NCI-H2029 (cell line): ENCODE measurements at places on chromosomes 16 and 17.
A peak's percentile ranks its signal among the peaks of the same experiment; 100 is the strongest.

GRCh38 chr17:76280650-76281049 lies 15.5 kb downstream of the UBALD2 start:
- DNase-seq = no peak

DNA sequence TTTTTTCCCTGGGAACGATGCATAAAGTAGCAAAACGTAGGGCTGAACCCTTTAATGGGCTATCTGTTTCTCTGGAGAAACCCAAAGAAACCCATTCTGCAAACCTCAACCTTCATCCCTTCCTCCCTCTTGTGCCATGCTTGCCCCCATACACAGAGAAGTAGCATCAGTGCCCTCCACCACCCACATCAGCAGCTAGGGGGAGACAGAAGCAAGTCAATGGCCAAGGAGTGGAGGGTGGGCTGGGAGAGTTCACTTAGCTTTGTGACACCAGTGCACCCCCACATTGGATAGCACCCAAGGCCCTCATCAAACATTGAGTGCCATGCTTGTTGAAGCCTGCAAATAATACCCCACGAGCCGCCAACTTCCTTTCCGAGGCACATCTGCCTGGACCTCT lies 282.4 kb downstream of the ABCC12 start:
- no peak for DNase-seq

- DNase-seq = no peak
Observed at GRCh38 chr17:72915625-72916081, 176.8 kb downstream of the SLC39A11 start.

GRCh38 chr16:64964126-64964540 lies 157.7 kb downstream of the CDH11 start:
- no peak for DNase-seq

DNA sequence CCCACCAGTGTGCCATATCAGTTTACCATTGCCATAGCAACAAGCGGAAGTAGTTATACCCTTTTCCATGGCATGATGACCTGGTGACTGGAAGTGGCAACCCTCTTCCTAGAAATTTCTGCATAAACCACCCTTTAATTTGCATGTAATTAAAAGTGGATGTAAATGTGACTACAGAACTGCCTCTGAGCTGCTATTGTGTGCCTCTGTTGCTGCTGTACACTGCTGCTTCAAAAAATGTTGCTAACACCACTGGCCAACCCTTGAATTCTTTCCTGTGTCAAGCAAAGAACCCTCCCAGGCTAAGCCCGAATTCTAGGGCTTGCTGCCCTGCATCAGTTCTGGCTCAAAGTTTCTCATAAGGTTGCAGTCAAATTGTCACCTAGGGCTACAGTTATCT lies 12.9 kb upstream of the MED13 start:
- DNase-seq = no peak

DNA sequence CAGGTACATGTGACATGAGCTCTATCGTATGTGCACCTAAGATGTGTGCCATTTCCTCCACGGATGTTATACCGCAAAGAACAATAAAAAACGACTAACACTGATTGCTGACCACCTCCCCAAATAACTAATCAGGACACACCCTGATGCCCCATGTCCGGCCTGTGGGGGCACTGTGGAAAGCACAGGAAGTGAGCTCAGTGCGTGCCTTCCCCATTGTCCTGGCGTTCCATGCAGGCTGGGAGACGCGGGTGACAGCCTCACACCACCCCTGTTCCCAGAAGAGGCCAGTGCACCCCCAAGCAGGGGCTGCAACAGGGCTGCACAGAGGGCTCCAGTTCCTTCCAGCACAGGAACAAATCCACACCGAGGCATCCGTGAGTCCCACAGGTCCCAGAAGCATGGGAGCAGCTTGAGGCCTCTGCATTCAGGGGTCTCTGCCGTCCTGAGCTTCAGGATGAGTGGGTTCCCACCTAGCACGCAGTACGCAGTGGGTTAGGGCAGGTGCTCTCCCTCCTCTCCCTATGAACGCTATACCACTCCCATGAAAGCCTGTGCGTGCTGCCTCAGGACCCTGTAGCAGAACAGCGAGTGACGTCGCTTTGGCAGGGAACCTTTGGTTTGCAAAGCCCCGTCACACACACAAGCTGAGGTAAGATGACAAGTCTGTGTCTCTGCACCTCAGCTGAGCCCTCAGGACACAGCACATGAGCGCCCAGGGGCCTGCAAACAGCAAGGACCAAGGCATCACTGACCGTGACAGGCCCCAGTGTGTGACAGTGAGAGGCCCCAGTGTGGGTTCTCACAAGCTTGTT lies 117.7 kb downstream of the ZNF778 start:
- DNase-seq = no peak

DNA sequence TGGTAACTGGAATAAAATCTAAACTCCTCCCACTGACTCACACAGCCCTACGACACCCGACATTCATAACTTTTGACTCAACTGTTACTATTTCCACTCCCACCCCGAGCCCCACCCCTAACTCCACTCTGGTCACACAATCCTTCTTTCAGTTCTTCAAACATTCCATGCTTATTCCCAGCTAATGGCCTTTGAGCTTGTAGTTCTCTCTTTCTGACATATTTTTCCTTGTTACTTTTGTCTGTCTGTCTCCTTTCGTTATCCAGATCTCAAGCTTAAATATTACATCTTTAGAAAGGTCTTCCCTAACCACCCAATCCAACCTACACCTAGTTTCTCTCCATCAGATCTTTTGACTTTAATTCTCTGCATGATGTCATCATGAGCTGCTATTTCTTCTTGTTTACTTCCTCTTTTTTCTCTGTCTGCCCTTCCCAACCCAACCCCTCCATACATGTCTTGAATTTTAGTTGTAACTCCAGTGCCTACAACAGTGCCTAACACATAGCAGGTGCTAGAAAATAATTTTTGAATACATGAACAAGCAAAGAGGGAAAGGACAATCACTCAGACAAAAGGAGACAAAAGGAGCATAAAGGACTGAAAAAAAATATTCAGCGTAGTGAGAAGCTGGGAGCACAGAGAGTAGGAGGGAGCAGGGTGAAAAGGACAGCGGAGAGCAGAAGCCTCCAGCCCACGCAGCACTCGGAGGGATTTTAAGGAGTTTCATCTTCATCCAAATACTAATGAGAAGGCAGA lies 65.2 kb upstream of the SMIM36 start:
- DNase-seq = no peak

DNA sequence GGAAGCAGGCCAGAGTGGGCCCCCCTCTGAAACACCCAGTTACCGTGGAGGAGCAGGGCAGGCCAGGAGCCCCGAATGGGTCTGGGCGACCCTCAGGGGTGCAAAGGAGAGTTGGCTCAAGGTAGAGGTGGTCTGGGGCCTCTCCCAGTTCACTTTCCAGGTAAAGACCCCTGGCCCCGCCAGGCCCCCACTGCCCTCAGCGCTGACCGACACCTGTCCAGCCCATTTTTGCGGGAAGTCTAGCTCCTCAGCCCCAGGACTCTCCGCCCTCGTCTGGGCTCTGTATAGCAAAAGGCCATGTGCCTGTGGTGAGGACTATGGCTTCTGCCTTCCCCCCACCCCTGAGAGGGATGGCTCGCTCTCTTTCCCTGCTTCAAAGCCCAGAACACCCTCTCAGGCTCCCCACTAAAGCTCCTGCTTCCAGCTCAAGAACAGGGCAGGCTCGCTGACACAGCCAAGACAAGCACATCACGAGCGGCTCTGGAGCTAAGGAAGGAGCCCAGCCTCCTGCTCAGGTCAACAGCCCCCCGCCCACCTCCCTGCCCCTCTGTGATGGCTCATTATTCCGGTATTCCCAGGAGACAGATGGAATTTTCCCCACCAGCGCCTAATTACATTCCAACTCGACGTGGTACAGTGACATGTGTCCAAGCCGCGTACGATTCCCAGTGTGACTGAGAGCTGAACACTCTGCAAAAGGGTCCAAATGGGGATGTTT lies 59.4 kb downstream of the RTN4RL1 start:
- DNase-seq = no peak

DNA sequence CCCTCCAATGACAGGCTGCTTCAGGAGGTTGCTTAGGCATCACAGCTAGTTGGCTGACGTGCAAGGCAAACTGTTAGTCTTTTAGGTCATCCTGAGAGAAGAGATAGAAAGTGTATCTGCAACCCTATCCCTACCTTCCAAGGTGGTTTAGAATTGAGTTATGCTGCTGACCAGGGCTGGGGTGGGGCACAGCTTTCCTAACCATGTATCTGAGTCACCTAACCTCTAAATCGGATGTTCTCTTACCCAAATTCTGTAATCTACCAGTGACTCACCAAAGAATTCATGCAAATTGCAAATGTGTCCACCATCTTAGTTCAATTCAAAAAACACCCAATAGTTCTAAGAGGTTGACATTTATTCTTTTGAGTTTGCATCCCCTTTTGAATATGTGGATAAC lies 107.2 kb upstream of the DYNLRB2 start:
- no peak for DNase-seq

DNA sequence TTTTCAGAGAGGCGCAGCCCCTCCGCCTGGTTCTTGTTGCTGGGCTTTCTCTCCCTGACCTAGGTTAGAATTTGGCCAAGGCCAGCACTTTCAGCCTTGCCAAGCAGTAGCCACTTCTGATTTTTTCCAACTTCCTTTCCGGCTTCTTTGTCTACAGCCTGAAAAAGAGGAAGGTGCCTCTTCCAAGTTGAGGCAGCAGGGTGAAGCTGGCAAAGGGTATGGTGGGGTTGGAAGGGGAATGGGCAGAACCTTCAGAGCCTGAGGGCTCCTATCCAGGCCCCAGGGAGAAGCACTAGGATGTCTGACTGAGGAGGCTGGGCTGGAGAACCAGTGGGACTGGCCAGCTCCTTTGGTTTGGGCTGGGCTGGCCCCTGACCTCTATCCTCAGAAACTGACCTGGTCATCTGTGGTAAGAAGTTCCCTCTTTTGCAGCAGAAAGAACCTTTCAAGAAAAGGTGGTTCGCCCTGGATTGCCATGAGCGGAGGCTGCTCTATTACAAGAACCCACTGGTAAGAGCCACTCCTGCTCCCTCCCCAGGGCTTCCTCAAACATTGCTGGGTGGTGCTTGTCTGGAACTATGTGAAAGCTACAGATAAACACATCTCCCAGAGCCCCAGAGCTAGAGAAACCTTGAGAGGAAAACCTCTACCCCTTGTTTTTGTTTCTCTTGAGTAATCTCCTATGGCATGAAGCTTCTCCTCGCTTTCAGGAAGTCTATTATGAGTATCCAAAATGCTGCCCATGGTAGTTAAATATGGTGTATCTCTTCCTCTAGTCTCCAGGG lies 16.6 kb upstream of the RNF135 start:
- DNase-seq = no peak

DNA sequence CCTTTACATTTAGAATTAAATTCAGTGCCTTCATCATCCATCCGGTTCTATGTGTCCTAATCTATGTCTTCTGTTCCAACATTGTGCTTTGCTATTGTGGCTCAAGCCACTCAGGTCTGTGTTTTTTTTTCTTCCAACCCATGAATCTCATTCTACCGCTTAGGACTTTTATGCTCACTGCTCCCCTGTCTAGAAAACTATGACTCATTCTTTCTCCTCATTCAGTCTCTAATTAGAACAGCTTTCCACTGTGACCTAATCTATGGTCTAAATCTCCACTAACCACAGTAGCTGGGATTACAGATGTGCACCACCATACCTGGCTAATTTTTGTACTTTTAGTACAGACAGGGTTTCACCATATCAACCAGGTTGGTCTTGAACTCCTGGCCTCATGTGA lies 418.7 kb downstream of the KCNJ2 start:
- DNase-seq = no peak

- DNase-seq = no peak
Observed at GRCh38 chr16:88437367-88437964, 15.6 kb upstream of the ZFPM1 start.

DNA sequence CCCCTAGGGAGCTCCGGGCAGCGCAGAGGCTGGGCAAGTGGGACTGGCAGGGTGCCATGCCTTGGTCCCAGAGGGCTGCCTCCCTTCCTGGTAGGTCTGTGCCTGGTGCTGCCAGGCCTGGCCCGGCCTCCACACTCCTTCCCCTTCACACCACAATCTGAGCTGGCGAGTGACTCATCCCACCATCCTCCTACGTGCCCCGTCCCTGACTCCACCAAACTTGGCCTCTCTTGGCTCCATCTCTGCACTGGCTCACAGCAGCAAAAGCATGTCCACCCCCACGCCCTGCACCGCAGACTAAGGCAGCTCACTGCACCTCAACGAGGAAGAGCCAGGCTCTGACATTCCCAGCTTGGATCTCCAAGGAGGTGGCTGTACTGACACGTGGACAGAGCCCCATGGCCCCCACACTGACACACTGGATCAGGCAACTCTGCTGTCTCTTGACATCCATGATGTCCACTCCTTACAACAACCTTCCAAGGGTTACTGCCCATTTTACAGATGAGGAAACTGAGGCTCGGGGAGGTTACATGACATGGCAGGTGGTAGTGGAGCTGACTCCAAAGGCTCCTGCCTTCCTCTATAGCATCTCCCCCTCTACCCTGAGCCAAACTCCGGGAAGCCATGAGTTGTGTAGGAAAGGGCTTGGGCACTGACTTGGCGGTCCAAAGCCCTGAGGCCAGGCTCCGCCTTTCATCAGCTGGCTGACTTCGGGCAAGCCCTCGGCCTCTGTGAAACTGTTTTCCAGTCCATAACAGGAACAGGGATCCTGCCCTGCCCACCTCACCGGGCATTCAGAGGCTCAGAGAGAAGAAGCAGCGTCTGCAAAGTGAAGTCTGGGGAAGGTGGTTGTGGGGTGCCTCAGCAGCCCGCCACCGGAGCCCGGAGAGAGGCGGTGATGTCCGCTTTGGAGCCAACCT lies 20.1 kb upstream of the KRT19 start:
- peak; percentile 45 for DNase-seq

GRCh38 chr17:34423978-34424813 lies 61.2 kb upstream of the CCL1 start:
- no peak for DNase-seq

DNA sequence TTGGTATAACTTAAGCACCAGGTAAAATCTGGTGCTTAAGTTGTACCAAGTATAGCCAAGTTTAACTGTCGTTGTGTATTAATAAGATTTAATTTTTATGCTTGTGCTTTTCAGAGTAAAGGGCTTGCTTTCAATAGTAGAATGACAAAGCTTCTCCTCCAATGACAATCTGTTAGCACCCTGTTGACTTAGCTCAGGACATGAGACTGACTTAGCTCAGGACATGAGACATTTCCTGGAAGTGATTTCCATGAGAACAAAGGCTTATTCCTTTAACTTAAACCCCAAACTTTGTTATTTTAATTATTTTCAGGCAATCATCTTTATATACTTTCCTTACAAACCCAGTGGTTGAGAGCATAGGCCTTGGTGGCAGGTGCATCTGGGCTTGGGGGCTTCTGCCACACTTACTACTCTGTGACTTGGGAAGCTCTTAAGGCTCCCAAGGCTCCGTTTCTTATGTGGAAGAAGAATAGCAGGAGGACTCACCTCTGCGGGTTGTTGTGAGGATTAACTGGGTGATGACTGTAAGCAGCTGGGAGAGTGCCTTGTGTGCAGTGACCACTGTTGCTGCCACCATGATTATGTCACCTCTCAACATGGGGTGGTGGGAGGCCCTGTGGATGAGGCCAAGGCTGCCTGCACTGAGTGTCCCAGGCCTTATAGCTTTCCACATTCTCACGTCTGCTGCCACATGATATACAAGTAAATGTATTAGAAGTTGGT lies 59.4 kb upstream of the CMIP start:
- DNase-seq = no peak

DNA sequence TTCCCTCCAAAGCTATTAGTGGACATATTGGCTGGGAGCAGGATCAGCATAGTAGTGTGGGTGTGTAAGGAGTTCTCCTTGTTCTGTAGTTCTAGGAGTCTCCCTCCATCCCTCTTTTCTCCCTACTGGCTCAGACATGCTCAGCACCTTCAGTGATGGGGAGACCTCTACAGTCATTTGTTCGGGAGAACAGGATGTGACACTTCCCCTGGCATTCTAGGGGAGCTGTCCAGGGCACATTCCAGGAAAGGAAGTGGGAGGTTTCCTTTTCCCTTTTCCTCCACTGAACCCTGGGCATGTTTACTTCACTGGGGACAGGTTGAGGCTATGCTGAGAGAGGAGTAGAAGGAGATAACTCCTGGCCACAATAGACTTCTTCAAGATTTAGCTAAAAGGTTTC lies 86.5 kb downstream of the MYH13 start:
- no peak for DNase-seq
